Retinal pigment epithelial cell (primary cell): ENCODE measurements at places on chromosomes 12 and 14.

GRCh38 chr14:104542871-104543830 is 36.4 kb upstream of the C14orf180 start:
- DNase-seq, result no peak

DNA sequence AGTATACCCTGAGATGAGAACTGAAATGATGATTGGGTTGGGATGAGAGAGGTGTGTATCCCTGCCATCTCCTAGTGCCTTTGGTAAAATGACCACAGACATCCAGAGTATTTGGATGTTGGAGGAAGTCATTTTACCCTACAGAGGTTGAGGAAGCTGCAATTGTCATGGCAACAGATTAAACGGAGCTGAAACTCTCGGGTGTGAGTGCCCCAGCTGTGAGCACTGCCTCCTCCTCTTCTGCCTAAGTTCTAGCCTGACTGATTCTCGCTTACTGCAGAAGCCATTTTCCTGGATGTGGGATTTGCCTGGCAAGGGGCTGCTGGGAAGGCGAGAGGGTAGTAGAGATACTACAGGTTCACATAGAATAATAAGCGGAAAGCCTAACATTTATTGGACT is 10.3 kb upstream of the PPP4R4 start:
- DNase-seq, result no peak

- no peak for DNase-seq
Measured at GRCh38 chr12:27337376-27337775, 4.7 kb downstream of the BMAL2 start.

DNA sequence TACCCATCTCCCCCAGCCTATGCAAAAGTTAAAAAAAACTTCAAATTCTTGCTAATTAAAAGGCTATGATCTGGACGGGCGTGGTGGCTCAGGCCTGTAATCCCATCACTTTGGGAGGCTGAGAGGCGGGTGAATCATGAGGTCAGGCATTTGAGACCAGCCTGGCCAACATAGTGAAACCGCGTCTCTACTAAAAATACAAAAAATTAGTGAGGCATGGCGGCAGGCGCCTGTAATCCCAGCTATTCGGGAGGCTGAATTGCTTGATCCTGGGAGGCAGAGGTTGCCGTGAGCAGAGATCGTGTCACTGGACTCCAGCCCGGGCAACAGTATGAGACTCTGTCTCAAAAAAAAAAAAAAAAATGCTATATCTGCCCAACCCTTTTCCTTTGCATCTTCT is 925.4 kb downstream of the GALC start:
- peak; percentile 19 for DNase-seq

GRCh38 chr12:57745485-57745881 is 644 bp downstream of the TSPAN31 start:
- DNase-seq, result no peak

DNA sequence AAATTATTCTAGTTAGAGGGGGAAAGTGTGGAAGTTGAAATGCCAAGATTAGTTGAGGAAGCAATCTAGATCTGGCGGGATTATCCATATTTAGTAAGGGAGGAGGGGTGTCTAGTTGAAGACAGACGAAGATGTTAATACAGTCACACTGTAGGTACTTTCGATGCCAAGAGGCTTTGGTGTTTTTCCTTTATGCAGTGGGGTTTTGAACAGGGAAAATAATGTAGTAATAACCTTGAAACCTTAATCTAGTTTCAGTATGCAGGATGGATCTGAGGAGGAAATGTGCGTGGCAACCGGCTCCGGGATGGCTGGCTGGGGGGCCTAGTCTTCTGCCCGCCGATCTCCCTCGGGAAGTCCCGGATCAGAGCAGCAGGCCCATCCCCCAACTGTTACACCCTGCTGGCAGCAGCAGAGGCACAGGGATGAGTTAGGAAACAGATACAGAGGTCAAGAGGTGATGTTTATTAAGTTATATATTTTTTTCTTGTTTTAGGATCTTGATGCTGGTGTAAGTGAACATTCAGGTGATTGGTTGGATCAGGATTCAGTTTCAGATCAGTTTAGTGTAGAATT is 27.4 kb downstream of the MDM2 start:
- DNase-seq, result no peak

GRCh38 chr12:65522956-65523860 is 244.7 kb downstream of the MSRB3 start:
- DNase-seq, result no peak

- DNase-seq, result peak; percentile 64
Measured at GRCh38 chr12:108850854-108851573, 6.4 kb downstream of the SSH1 start.

- peak; percentile 75 for DNase-seq
Measured at GRCh38 chr12:24066865-24067264, 117.4 kb upstream of the SOX5 start.

DNA sequence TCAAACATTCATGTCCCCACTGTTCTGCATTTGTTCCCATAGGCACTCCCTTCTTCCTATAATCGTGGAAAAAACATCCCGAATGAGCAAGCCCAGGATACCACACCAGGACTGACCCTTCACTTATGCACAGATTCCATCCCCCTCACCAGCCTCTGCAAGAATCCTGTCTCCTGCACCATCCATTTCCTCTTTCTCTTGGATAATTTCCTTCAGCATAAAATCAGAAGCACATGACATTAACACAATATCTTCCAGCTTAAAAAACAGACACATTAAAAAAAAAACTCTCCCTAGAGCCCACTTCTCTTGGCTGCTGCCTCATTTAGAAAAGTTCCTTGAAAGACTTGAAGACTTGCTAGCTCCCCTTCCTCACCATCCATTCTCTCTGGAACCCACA is 120.9 kb upstream of the CPSF6 start:
- DNase-seq, result no peak

DNA sequence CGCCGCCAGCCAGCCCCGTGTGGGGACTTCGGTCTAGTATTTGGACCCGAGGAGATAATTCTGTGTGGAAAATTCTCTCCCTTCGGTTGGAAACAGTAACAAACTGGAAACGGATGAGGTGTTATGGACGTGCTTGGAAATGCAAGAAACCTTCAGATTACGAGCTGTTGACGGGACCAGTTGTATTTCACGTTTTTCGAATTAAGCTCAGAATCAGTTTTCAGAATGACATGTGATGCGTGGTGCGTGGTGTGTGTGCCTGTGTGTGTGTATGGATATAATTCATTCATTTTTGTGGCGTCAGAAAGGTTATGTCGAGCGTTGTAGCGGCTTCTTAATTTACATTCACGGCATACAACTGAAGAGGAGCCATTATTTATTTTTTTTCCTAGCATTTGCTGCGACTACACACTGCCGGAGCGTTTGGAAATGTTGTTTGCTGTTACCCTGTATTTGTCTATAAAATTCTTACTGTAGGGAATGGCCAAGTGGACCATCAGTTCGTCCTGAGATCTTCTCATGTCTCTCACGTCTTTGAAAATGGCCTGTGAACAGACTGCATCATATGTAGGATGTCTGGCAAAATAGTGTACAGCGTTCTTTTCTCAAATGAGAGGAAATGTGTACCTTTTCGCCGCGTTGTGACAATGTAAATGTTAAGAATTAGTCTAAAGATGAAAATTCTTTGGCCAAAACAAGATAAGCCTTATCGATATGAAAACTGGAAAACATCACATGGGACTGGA is 1.3 kb downstream of the TRAF3 start:
- DNase-seq, result no peak

DNA sequence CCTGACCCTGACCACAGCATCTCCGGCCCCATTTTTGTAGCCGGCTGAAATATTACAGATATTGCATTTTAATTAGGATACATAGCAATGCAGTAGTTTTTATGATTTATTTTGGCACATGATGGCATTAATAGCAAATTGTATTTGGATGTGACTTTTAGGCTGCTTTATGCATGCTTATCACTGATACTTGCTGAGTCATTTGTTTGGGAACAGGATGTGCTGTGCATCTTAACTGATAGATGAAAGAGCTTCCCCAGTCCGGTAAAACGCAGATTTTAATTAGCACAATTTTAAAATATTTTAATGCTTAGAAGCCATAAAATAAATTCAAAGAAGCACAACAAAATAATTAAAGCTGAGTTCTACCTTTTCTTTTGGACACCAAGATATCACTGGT is 90.7 kb downstream of the OTOGL start:
- no peak for DNase-seq

DNA sequence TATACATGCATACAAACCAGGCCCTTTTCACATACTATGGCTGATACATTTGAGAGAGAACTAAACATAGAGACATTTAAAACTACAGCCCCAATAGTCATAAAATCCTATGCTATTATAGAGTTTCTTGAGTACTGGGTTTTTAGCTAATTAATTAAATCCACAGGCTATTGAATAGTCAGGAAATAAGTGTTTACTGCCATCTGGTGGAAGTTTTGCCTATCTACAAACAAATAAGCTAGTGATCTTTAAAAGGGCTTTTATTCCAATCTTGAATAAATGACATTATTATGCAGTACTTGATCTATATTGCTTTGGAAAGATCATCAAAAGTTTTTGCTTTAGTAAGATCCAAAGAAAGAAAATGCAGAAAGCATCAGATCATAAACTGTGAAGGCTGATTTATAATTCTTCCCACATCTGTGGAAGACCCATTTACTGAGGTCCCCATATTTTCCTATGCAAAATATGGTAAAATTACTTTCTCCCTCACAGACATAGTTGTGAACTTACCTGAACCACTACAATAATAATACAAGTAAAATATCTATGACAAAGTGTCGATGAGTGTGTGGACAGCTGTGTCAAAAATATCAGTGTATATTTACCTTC is 131.3 kb downstream of the ITPR2 start:
- no peak for DNase-seq

DNA sequence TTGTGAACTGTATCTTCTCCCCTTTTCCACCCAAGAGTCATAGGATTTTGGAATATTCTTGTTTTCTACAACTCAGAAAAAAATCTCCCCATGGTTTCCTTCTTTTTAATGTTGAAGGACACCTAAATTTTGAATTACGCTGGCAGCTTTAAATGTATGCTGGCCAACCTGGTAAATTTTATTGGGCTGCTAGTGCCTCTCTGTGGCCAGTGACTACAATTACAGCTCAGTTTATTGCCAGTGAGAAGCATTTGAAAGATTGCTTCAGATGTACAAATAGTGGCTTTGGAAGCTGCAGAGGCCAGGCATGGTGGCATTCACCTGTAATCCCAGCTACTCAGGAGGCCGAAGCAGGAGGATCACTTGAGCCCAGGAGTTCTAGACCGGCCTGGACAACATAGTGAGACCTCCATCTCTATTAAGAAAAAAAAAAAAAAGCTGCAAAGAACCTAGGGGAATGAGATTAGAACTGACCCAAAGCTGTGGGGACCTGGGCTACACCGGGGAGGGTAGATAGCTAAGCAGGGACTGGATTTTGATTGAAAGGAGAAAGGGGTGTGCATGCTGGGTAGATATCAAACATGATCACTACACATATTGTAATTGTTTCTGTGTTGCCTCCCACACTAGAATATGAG is 7.6 kb upstream of the RAB21 start:
- no peak for DNase-seq

- DNase-seq, result no peak
Measured at GRCh38 chr12:29901585-29901984, 117.8 kb upstream of the TMTC1 start.

- DNase-seq, result no peak
Measured at GRCh38 chr14:92005019-92005418, 34.8 kb downstream of the TRIP11 start.

DNA sequence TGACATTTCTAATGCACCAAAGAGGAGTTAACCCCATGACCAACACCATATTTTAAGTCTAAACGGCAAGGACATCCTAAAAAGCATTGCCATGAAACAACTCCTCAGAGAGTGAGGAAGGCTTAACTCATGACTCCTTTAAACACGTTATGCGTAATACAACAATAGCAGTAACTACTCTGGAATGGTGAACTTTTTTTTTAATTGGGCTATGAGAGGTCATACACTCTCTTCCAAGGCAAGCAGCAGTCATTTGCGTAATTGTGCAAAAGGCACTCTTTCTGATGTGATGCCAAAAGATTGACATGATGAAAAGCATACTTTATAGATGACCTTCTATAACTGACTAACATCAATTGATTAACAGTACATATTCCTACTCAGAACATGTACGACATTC is 39.4 kb downstream of the RHOJ start:
- DNase-seq, result no peak

DNA sequence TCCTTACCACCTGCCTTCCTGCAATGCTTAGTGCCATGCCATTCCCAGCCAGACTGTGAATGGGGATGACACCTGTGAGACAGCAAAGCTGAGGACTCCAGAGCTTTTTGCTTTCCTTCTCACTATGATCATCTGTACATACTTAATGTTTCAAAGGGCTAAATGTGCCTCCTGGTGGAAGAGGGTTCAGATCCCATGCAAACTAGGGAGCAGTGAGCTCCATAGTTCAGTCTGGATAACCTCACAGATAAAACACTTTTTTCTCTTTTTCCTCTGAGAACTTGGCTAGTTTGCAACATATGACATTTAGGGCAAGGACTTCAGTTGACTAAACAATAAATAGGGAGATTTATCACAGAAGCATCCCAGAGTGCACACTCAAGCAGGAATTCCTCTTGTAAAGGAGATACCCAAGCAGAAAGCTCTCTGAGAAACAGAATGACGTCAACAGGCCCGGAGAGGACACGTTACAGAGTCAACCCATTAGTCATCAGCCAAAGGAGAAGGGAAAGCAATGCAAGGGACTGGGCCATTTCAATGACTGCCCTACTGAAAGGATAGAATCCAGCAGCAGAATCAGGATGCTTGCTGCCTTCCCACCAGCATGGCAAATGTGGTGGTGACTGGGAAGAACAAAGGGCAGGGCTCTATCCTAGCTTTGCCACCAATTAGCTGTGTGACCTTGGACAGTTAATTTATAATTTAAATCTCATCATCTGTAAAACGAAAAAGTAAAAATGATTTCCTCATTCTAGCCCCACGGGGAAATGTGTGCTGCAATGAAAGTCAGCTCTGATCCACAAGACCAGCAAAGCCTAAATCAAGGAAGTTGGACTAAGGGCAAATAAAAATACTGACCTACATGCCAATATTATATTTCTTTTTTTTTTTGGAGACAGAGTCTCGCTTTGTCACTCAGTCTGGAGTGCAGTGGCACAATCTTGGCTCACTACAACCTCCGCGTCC is 80.8 kb upstream of the ACTN1 start:
- DNase-seq, result peak; percentile 87

- no peak for DNase-seq
Measured at GRCh38 chr12:89899651-89900050, 191.0 kb upstream of the ATP2B1 start.

GRCh38 chr12:49689785-49690184 is 17.4 kb downstream of the FMNL3 start:
- DNase-seq, result no peak

DNA sequence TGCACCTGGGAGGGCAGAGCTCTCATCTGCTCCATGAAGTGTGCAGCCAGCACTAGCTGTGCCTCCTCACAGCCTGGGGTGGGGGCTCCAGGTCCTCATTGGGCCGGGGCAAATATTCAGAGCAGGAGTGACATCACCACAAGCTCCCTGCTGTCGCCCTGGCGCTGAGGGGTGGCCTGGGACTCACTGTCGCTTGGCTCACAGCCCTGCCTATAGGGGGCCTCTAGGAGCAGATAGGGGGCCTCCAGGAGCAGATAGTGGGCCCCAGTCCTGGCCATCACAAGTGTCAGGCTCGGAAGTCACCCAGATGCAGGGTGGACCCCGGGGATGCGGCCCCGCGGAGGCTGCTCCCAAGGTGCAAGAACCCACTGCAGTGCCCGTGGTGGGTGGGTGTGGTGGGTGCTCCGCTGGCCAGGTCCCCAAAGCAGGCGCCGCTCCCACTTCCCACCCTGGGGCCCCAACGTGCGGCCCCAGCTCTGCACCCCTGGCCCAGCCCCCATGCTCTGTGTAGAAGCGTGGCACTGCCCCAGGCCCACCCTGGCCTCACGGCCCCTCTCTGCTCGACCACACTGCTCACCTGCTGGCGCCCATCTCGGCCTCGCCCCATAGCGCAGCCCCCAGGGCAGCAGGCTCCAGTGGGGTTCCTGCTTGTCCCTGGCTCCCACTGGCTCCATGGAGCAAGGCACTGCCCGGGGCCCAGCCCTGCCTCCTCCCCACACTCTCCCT is 18.0 kb downstream of the SYNJ2BP start:
- no peak for DNase-seq
